ENCODE measurements at places on chromosomes 13 and 19.

GRCh38 chr13:42720113-42720857 is 61.1 kb upstream of the FAM216B start:
- no peak for DNase-seq

DNA sequence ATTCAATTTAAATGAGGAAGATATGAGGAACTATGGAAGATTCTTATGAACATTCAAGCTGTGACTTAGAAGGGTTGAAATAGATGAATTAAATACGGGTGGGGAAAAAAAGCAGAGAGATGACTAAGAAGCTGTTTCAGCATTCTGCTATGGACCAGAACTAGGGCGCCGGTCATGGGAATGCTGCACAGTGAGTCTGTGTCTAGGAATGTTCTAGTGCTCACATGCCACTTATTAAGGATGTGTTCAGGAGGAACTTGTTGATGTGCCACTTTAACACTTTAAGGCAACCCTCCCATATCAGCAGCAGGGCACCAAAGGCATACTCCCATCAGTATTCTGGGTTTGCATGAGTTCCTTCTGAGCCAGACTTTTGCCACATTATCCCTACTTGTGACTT is 152.1 kb downstream of the POSTN start:
- DNase-seq: no peak

DNA sequence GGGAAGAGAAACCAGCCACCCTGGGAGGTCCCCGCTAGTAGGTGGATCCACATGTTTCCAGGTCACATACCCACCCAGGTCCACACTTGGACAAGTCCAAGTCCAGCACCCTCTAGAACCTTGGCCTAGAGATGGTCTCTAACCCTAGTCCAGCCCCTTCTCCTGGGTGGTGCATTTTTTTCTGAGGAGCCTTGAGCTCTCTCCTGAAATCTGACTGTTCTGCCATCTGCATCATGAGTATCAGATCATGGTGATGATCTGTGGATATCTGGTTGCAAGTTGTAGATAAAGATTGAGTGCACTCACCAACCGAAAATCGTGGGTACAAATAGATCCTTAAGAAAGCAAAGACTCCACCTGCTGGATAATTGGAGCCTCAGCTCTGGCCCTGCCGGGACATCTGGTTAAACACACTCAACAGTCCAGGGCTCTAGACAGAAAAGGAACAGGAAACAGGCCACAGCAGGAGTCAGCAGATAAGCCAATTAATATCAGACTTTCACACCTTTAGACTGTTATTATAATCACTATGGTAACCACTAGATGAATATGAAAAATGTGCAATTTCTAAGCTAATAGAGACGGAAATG is 41.1 kb downstream of the GPR12 start:
- DNase-seq: peak; percentile 52

DNA sequence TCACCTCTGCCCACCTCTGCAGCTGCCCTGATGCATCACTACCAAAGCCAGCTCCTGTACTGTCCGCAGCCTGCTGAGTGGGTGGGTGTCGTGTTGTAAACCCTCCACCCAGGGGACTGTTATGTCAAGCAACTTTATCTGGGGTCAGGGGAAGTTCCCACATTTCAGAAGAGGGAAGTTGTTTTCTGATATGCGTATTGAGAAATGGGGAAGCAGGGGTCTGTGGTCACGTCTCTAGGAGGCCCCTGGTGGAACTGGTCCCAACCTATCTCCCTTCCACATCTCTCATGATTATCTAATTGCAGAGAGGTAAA is 31.2 kb downstream of the CLEC17A start:
- no peak for DNase-seq

DNA sequence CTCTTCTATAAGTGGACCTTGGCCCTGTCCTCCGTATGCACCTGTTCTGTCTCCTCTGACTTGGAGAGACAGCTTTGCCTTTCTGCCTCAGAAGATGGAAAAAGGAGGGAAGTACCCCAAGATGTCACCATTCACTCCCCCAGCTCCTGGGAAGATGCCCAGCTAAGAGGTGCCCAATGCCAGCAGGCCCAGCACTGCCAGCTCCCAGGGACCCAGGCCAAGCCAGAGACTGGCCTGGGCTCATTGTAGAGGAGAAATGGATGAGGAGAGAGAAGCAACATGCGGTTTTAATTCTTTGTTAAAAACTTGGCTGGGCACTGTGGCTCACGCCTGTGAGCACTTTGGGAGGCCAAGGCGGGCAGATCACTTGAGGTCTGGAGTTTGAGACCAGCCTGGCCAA is 111.5 kb upstream of the ZNF507 start:
- no peak for DNase-seq

- DNase-seq: no peak
Observed at GRCh38 chr13:42864952-42865767, 83.8 kb downstream of the FAM216B start.

GRCh38 chr19:28257396-28257795 is 955.6 kb downstream of the UQCRFS1 start:
- DNase-seq: no peak

DNA sequence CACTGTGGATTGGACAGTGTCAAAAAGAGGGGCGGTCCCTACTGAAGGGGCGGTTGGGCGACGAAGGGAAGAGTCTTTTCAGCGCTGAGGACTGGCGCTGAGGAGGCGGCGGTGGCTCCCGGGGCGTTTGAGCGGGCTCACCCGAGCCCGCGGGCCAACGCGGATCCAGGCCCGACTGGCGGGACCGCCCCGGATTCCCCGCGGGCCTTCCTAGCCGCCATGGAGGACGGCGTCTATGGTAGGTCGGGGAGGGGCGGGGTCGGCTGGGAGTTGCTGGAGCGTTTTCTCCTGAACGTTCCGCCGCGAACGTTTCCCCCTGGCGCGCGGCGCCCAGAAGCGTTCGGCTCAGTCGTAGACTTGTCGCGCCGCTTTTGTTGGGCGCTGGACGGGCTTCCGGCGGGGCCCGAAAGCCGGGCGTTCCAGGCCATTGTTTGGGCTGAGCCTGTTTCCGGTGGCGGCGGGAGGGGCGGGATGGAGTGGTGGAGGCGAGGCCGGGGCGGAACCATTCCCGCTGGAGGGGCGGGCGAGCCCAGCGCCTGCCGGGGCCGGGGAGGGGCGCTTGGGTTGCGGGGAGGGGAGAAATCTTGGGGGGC is at the start of gene CYTH2:
Gene CYTH2 (plus strand): TSS at position 81 of the 593 bp plus-strand sequence. CDS start 139 bp downstream, at position 220.
- no peak for DNase-seq

DNA sequence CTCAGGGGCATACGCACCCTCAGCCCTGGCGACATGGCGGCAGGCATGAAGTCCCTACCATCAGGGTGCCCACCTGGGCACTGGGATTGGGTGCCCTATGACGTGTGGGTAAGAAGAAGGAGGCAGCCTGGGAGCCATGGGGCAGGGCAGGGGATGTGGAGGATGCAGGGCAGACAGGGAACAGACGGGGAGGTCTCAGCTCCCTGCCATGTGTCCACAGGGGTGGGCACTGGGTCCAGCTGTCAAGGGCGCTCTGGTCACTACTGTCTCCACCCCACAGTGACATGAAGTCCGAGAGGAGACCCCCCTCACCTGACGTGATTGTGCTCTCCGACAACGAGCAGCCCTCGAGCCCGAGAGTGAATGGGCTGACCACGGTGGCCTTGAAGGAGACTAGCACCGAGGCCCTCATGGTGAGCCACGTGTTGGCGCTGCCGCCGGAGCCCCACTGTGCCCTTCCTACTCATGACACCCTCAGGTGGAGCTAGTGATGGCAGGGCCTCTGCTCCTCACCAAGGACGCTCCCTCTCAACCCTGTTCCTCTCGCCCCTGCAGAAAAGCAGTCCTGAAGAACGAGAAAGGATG is 23.2 kb downstream of the TSSK6 start:
- no peak for DNase-seq

- no peak for DNase-seq
Observed at GRCh38 chr13:44540761-44541434, 35.2 kb downstream of the TSC22D1 start.

DNA sequence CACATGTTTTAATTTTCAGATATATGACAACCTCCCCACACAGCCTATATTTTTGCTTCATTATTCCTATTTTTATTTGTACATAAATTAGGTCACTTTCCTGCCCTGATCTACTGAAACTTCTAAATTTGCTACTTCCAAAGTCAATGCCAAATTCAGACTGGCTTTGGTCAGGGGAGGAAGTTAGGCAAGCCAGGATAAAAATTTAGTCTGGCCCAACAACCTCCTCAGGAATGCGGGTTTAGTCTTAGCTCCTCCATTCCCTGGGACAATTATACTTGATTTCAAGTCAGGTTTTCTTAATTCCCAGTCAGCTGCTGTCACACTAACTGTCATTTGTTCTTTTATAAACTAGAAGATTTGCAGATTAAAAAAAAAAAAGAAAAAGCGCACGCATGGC is 84.3 kb downstream of the TM9SF2 start:
- DNase-seq: no peak

- no peak for DNase-seq
Observed at GRCh38 chr19:42275103-42275502, 6.1 kb downstream of the CIC start.

Data from vagina (tissue), 2 donors.